ENCODE measurements at places on chromosomes 3 and 15.

GRCh38 chr3:70000028-70000410 lies 486 bp downstream of the SAMMSON start:
- no peak for DNase-seq

- DNase-seq: no peak
Observed at GRCh38 chr15:29087521-29088285, 181.9 kb downstream of the NSMCE3 start.

DNA sequence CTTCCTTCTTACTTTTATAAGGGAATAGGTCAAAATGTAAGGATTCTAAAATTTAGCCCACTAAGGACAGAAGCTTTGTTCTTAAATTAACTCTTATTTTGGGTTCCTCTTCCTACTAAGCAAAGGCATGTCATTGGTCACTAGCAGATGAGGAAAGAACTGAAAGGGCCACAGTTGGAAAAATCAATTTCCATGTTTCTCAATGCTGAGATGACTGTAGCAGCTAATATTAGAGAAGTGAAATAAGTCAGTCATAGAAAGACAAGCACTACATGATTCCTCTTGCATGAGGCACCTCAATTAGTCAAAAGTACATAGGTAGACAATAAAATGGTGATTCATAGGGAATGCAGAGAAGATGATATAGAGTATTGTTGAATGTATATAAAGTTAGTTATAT lies 353.7 kb downstream of the RSL24D1 start:
- DNase-seq: no peak

DNA sequence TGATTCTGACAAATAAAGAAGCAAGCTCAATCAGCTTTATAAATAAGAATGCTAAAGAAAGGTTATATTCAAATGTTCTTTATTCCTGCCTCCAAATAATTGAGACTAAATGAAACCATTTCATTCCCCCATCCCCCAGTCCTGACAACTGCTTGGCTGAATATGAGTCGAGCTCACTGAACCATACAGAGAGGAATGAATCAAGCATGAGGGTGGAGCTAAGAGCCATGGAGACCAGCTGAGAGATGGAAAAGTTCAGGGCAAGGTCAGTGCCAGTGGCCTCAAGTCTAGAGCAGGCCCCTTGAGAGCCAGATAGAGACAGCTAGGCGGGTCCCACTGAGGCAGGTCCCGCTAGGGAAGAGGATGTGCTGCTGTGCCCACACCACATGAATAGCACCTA lies 188.7 kb upstream of the EIF1B start:
- peak; percentile 62 for DNase-seq

DNA sequence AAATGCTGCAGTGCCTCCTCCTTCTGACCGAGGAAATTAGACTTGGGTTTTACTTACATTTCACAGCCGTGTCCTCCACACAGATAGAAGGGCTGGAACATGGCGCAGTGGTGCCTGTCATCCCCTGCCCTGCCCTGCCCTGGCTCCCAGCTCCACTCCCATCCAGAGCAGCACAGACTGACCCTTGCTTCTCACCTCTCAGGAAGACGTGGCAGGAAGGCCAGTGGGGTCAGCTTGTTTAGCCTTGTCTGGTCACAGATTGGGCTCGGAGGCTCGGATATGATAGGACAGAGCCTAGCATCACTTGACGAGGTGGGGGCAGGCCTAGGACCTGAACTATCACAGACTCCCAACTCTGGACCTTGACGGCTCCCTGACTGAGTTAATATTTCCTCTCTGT lies 88.5 kb downstream of the LINGO1 start:
- DNase-seq: no peak

GRCh38 chr3:28125342-28125741 lies 116.1 kb upstream of the CMC1 start:
- DNase-seq: no peak

GRCh38 chr3:115547207-115547606 lies 76.1 kb upstream of the GAP43 start:
- DNase-seq: no peak

- DNase-seq: no peak
Observed at GRCh38 chr3:119778811-119779210, 3.1 kb upstream of the NR1I2 start.

DNA sequence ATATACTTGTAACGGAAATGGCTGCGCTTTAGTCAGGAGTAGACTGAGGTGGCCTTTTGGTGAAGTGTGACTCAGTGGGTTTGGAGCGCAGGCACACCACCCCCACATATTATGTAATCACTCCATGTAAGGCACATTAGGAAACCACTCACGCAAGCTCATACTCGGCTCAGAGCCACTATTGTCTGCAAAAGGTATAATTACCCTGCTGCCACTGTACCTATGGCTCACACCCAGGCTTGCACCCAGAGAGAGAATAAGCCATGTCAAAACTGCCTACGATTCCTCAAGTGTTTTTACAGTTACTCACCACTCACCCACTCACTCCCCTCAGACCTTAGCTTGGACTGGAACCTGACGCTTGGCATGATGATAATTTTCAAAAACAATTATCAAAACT lies 611.9 kb upstream of the CCDC54 start:
- peak; percentile 100 for DNase-seq

DNA sequence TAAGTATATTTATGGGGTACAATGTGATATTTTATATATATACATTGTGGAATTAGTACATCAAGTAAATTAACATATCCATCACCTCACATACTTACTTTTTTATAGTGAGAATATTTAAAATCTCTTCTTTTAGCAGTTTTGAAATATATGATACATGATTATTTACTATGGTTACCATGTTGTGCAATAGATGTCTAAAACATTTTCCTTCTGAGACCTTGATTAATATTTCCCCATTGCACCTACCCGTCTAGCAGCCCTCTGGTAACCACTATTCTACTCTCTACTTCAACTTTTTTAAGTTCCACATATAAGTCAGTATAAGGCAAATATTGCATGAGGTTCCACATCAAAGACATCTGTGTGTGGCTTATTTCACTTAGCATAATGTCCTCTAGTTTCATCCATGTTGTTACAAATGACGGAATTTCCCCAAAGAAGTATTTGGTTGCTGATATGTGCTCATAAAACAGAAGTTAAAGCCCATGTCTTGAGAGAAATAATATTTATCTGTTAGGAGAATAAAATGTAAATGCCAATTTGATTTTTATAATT lies 29.6 kb upstream of the NFKBIZ start:
- DNase-seq: no peak

DNA sequence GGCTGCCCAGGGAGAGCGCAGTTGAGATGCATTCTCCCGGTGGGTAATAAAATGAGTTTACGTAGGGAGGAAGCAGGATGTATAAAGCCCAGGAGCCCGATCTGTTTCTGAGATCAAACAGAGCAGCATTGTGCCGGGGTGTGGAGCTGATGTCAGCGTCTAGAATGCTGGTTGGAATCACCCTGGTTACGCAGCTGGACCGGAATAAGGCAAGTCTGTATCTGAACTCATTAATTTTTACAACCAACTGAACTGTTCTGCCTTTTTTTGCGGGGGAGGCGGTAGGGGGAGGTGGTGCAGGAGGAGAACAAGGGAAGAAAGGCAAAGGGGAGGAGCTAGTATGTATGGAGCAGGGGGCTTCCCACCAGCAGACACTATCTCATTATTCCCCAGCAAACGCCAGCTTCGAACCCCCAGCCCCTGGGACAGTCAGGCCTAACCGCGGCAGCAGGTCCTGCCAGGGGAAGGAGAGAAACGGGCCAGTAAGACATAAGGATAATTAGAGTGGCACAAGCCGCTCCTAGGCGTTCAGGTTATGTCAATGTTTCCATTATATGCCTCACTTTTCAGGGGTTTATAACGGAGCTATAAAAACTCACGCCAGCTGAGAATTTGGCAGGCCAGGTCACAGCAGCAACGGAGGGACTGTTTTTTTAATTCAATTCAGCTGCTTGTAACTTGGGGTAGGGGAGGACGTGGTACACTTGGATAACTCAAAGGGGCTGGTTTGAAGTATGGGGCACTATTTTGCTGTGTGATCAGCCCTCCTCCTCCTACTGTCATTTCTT lies 175.3 kb upstream of the HES1 start:
- peak; percentile 48 for DNase-seq

DNA sequence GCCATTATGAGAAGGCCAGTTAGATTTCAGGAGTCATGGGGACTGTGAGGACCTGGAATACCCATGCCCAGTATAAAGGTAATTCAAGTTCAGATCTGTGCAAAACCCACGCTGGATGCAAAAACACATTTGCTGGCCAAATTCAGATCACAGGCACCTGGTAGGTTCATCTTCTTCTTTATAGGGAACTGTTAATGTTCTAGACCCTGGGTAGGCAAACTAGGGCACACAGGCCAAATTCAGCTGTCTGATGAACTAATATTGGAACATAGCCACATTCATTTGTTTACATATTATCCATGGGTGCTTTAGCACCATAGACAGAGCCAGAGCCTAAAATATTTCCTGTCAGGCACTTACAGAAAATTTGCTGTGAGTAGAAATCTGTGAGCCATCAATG lies 241.4 kb downstream of the PTPRG start:
- DNase-seq: no peak

- DNase-seq: no peak
Observed at GRCh38 chr15:66036859-66037258, 167.6 kb downstream of the RAB11A start.

GRCh38 chr3:136604961-136605360 lies 147.2 kb downstream of the STAG1 start:
- DNase-seq: peak; percentile 38

DNA sequence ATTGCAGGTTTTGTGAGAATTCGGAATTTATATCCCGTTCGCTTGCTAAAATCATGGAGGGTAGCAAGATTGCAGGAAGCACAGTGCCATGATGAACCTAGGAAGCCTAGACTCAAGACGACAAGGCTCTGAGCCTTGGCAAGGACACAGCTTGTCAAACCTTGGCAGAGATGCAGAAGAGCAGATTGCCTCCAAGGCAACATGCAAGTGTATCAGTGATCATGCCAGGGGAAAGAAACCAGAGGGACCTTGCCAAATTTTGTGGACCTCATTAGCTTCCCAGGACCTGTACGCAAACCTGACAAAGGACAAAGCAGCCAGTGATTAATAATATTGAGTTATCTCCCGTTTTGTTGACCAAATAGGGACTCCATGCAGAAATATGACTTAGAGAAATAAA lies 159.7 kb downstream of the GOLIM4 start:
- DNase-seq: no peak

- peak; percentile 10 for DNase-seq
Observed at GRCh38 chr3:187261541-187261969, 30.0 kb downstream of the MASP1 start.

- DNase-seq: no peak
Observed at GRCh38 chr15:100966997-100967396, 47.8 kb downstream of the LRRK1 start.

GRCh38 chr3:55486857-55487380 lies at the start of gene WNT5A:
TSS of gene WNT5A (minus strand) at chr3:55487306. CDS start at chr3:55486985, 321 bp downstream.
- DNase-seq: peak; percentile 47

GRCh38 chr3:42032693-42033349 lies 58.3 kb upstream of the TRAK1 start:
- peak; percentile 75 for DNase-seq

DNA sequence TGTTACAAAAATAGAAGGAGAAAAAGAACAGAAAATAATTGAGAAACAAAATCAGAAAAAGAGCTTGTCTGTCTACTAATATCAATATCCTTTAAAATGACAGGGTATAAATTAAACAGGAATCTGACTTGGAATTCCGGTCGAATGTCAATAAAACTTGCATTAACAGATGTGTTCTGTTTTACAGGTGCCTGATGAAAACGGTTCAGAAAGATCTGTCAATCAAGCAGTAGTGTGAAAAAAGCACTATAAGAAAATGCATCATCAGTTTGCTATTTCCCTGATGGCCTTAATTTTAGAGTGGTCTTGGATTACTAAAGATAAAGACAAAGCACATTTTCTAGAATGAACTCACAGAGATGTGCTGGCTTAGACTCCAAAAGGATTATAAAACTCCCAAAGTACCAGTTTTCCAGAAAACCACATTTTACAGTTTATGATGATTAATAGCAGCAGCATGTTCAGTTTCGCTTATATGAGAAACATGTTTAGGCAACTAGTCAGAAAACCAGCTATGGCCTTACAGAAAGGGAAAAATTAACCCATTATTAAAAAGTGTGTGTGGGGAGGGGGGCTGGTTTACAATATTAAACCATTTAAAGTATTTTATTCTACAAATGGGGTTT lies 8.2 kb upstream of the C3orf38 start:
- peak; percentile 14 for DNase-seq

DNA sequence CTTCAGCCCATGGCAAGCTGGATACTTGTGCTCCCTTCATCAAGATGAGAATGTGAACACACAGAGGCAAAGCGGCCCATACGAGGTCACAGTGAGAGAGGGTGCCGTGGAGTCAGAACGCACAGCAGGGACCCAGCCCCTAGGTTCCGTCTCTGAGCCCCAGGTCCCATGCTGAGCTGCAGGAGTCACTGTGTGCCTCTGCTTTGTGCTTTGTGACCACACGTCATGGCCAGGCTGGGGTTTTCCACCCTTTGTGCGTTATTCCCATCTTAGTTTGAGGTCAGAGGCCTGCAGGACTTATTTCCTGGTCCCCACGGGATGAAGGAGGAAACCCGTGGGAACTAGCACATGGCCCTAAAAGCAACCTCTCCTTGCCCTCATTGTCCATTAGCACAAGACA lies 140.3 kb downstream of the TJP1 start:
- DNase-seq: no peak

- peak; percentile 41 for DNase-seq
Observed at GRCh38 chr15:55774113-55774970, 31.4 kb upstream of the PRTG start.

DNA sequence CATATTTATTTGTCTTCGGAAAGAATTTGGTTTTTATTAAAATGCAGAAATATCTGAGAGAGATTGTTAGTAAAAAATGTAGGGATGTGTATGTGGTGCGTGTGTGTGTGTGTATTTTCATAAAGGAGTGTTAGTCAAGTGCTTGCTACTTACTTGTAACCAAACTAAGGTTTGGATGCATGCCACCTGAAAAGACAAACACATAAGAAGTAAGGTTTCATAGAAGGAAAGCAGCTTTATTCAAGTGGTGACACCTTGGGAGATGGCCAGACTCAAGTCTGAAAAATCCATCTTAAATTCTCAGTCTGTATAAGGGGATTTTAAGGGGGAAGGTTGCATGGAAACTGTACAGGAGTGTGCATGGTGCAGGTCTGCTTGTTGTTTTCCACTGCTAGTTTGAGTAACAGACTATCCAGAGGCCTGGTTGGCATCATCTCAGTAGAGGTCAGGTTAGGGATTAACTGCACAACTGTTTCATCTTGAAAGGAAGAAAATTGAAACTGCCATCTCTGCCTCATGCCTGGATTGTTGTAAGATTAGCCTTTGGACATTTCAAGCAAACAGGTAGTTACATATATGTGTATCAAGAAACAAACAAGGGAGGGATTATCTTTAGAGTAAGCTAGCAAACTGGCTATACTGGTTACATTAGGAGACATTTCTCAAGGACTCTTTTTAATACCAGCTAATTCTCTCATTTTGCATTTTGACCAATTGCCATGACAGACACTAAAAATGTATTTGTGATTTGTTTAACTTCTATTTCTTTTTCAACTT lies 196.7 kb downstream of the EPHA6 start:
- no peak for DNase-seq

- DNase-seq: peak; percentile 51
Observed at GRCh38 chr3:189144645-189145044, 27.1 kb upstream of the TPRG1 start.

- DNase-seq: no peak
Observed at GRCh38 chr15:49441816-49442215, 18.8 kb downstream of the FGF7 start.

GRCh38 chr15:60590935-60591495 lies 112.1 kb upstream of the ICE2 start:
- DNase-seq: peak; percentile 21

GRCh38 chr3:72411843-72412242 lies 436.4 kb downstream of the SHQ1 start:
- no peak for DNase-seq

GRCh38 chr3:197424266-197424665 lies 125.9 kb upstream of the DLG1 start:
- no peak for DNase-seq

All from HT1080 (cell line).